HCT116 (cell line): ENCODE measurements at places on chromosomes 13 and 19. TPM values are rescaled to one million over a fixed set of nuclear protein-coding genes. Genes with fewer than 3 reads are reported as not detected.

DNA sequence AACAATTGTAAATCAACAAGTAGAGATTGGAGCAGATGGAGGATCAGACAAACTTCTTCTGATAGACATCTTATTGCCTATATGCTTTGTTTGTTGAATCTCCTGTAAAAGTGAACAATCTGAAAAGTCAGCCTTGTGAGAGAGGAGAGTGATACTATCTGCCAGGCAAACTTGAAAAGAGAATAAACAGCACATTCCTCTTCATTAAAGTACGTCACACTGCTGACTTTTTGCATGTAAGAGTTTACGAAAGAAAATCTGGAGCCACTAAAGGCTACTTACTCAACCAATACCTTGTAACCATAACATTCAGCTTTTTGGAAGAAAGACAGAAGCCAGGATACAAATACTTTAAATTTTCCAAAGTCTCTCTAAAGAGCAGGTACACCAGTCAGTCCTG, 42.5 kb downstream of the EDNRB start:
- no peak for DNase-seq
- H3K27ac ChIP-seq = no peak overlapping the region
- H3K4me3 ChIP-seq = no peak overlapping the region
- no peaks in the 10 kb centered on the region for H3K36me3 ChIP-seq

GRCh38 chr13:36712770-36713169, 39.0 kb downstream of the SERTM1 start:
- no peaks in the 10 kb centered on the region for H3K36me3 ChIP-seq
- H3K27me3 ChIP-seq = peaks cover 16% of the 10 kb centered on the region; the same call in 1 of the 2 replicates
- H3K27ac ChIP-seq = no peak overlapping the region
- no peak overlapping the region for H3K4me3 ChIP-seq

DNA sequence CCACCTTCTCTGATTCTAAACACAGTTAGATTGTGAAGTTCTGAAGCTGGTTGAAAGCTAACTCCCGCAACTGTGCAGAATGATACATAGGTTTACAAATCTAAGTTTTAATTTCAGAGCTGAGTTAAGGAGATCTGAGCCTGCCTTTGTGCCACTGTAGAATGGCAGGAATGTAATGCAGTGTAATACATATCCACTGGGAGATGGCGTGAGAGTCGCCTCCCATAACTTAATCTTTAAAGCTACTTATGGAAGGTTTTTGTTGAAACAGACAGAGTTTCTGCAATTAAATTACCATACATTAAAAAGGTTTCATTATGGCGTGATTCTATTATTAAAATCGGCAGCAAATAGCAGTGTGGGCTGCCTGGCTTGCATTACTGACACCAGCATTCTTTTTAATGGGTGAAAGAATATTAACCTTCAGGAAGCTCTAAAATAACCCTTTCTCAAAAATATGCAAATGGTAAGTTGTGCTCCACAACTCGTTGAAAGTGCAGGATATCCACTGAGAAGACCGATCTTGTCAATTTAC, 257.4 kb downstream of the OLFM4 start:
- H3K4me1 ChIP-seq = no peaks in the 10 kb centered on the region
- no peak for DNase-seq
- no peak overlapping the region for H3K27ac ChIP-seq
- H3K4me3 ChIP-seq = no peak overlapping the region
- no peaks in the 10 kb centered on the region for H3K27me3 ChIP-seq
- H3K36me3 ChIP-seq = no peaks in the 10 kb centered on the region

DNA sequence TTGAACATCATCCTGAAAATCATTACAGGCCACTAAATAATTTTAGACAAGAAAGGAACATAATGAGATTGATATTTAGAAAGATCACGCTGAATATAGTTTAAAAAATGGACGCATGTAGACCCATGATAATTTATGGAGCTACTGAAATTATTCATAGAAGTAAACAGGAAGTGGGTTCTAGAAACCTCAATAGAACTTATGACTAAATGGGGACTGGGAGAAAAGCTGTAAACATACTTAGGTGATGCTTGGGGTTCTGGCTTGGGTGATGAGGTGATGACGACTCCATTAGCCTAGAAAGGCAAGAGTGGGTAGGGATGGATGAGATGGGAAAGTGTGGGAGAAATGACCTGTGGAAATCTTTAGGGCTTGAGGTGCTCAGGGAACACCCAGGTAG, 484.0 kb downstream of the MYO16 start:
- no peak overlapping the region for H3K27ac ChIP-seq
- H3K36me3 ChIP-seq = no peaks in the 10 kb centered on the region
- H3K4me1 ChIP-seq = no peaks in the 10 kb centered on the region

GRCh38 chr19:40304306-40304705, 19.2 kb upstream of the AKT2 start:
- H3K36me3 ChIP-seq = no peaks in the 10 kb centered on the region
- no peak overlapping the region for H3K4me3 ChIP-seq
- no peaks in the 10 kb centered on the region for H3K4me1 ChIP-seq
- no peaks in the 10 kb centered on the region for H3K27me3 ChIP-seq

- H3K27ac ChIP-seq = peak overlapping the region; percentile 20
- no peaks in the 10 kb centered on the region for H3K27me3 ChIP-seq
- DNase-seq = no peak
- peaks cover 52% of the 10 kb centered on the region for H3K4me1 ChIP-seq
- H3K36me3 ChIP-seq = peaks cover 5% of the 10 kb centered on the region
Observed at GRCh38 chr19:18319591-18320135, 3.2 kb downstream of the LSM4 start.

DNA sequence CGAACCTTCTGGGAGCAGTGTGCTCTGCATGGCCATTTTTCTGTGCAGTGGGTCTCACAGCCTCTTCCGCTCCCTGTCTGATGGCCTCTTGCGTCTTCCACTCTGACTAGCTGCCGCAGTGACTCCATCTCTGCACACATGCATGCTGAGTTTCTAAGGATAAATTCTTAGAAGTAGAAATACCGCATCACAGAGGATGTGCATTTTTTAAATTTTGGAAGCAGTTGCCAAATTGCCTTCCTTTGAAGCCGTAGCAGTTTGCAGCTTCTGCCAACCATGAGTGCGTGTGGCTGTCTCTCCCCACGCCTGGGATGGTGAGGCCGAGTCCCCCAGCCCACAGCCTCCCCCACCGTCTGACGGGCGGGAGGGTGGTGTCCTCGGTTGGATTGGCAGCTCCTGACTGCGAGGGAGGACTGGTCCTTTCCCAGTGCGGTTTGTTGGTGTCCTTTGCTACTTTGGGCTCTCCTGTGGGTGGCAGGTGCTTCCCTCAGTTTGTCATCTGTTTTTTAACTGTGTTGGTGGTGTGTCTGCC, 9.8 kb downstream of the FZR1 start:
- peaks cover 10% of the 10 kb centered on the region; the same call in 1 of the 2 replicates for H3K4me1 ChIP-seq
- H3K4me3 ChIP-seq = no peak overlapping the region
- peaks cover 7% of the 10 kb centered on the region for H3K36me3 ChIP-seq
- H3K27me3 ChIP-seq = no peaks in the 10 kb centered on the region
- no peak overlapping the region for H3K27ac ChIP-seq

GRCh38 chr13:30325668-30326067, 18.3 kb upstream of the KATNAL1 start:
- peaks cover 14% of the 10 kb centered on the region for H3K4me1 ChIP-seq
- no peak for DNase-seq
- H3K27me3 ChIP-seq = no peaks in the 10 kb centered on the region
- no peak overlapping the region for H3K4me3 ChIP-seq
- no peak overlapping the region for H3K27ac ChIP-seq

GRCh38 chr19:46637224-46637623, 1.2 kb upstream of the GNG8 start:
- no peak for DNase-seq
- H3K27ac ChIP-seq = no peak overlapping the region
- H3K4me1 ChIP-seq = peaks cover 34% of the 10 kb centered on the region
- no peaks in the 10 kb centered on the region for H3K27me3 ChIP-seq
- H3K36me3 ChIP-seq = no peaks in the 10 kb centered on the region

DNA sequence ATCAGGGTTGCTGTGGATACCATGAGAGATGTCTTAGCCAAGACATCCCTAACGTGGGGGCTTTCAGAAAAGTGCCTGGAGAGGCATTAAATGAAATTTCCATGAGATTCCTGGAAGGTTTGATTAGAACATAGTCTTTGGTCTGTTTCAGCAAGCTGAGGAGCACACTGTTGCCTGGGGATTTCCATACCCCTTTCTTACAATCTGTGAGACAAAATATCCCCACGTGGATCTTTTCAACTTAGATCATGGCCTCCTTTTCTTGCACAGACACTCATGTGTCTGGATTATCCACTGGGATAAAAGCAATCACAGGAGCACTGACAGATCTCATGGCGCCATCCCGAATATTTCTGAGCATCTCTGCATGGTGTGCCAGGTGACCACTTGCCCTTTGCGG, 41.7 kb downstream of the GPR12 start:
- H3K4me3 ChIP-seq = no peak overlapping the region

GRCh38 chr13:110477706-110478245, 83.7 kb downstream of the RAB20 start:
- H3K4me3 ChIP-seq = no peak overlapping the region
- no peaks in the 10 kb centered on the region for H3K4me1 ChIP-seq
- no peak overlapping the region for H3K27ac ChIP-seq
- H3K36me3 ChIP-seq = no peaks in the 10 kb centered on the region

GRCh38 chr13:68715651-68716050, 1392.0 kb upstream of the ATXN8OS start:
- H3K4me1 ChIP-seq = no peaks in the 10 kb centered on the region
- H3K27ac ChIP-seq = no peak overlapping the region
- no peaks in the 10 kb centered on the region for H3K27me3 ChIP-seq
- DNase-seq = no peak
- no peaks in the 10 kb centered on the region for H3K36me3 ChIP-seq
- no peak overlapping the region for H3K4me3 ChIP-seq

DNA sequence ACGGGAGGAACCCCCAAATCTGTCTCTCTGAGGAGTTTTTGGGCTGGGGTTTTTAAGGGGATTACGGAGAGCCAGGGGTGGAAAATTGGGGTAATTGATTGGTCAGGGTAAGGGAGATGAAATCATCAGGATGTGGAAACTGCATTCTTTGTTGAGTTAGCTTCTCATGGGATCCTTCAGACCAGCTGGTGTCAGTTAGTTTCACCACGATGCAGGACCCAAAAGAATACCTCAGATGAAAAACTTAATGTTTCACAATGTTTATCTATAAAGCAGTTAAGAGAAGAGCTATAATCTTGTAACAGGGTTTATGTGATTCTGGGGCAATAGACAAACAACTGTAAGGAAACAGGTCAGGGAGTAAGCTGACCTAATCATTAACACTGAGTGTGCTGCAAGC, 230.8 kb downstream of the POU4F1 start:
- no peaks in the 10 kb centered on the region for H3K27me3 ChIP-seq
- no peak overlapping the region for H3K27ac ChIP-seq
- no peaks in the 10 kb centered on the region for H3K4me1 ChIP-seq

- no peak overlapping the region for H3K4me3 ChIP-seq
- peaks cover 28% of the 10 kb centered on the region for H3K4me1 ChIP-seq
- H3K27ac ChIP-seq = no peak overlapping the region
- H3K27me3 ChIP-seq = no peaks in the 10 kb centered on the region
- DNase-seq = no peak
Observed at GRCh38 chr19:35066121-35066520, 24.6 kb downstream of the HPN start.

DNA sequence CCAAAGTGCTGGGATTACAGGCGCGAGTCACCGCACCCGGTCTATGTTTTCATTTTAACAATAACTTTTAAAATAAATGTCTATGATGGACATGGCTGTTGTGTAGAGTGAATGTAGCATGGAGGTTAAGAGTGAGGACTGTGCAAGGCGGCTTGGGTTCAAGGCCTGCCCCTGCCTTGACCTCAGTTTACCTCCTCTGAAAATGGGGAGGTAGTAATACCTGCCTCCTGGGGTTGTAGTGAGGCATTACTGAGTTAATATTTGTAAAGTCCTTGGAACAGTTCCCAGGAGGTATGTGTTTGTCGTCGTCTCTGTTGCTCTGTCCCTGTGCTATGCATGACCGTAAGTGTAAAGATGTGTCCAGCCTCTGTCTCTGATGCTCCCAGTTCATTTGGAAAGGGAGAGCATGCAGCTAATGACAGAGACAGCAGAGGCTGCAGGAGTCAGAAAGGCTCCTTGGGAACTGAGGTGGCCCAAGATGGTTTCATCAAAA, 9.4 kb downstream of the GARRE1 start:
- no peaks in the 10 kb centered on the region for H3K36me3 ChIP-seq
- peaks cover 55% of the 10 kb centered on the region for H3K4me1 ChIP-seq

DNA sequence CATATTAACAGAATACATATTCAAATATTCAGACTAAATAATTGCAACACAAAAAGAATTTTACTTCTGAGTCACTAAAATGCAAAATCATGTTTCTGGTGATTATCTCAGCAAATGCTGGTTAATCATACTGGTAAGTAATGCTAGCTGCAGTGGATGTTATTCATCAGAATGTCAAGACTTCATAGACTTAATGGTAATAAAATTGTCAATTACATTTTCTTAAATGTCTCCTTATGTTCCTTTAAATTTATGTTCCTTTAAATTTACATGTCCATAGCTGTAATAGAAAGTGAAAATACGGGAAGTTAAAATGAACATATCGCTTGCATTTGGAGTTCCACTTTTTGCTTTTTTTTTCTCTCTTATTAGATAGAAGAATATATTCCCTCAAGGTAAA, 853.0 kb downstream of the SLITRK6 start:
- H3K36me3 ChIP-seq = no peaks in the 10 kb centered on the region
- H3K27ac ChIP-seq = no peak overlapping the region
- no peak for DNase-seq
- no peaks in the 10 kb centered on the region for H3K27me3 ChIP-seq
- no peak overlapping the region for H3K4me3 ChIP-seq

DNA sequence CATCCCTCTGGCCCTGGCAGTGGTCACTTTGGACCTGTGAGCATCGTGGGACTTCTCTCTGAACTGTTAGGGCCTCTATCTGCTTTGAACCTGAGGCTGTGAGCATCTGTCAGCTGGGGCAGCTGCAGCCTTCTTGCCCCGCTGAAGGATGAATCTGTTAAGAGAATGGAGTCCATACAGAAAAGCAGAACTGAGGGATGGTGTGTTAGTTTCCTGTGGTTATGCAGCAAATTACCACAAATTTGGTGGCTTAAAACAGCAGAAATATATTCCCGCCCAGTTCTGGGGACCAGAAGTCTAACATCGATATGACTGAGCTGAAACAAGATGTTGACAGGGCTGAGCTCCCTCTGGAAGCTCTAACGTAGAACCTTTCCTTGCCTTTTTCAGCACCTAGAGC, 1.6 kb upstream of the ZNF497 start:
- H3K27me3 ChIP-seq = no peaks in the 10 kb centered on the region
- H3K36me3 ChIP-seq = no peaks in the 10 kb centered on the region
- H3K27ac ChIP-seq = no peak overlapping the region
- no peak overlapping the region for H3K4me3 ChIP-seq

ACTMAP gene
- total RNA-seq = 16.8 TPM

CEACAM3 gene
- not detected for total RNA-seq

CRYL1 gene
- total RNA-seq = 26.5 TPM

SIGLEC11 gene
- not detected for total RNA-seq

IZUMO1 gene
- 1.7 TPM for total RNA-seq

ZNF235 gene
- total RNA-seq = 5.7 TPM

C19orf85 gene
- total RNA-seq = 0.34 TPM

STK11 gene
- total RNA-seq = 86.9 TPM

ZNF497 gene
- total RNA-seq = 5.1 TPM
